WTC11 (cell line): ENCODE measurements at places on chromosomes 12 and 14. TPM values are rescaled to one million over a fixed set of nuclear protein-coding genes. Genes with fewer than 3 reads are reported as not detected.
A peak's percentile ranks its signal among the peaks of the same experiment; 100 is the strongest.

DNA sequence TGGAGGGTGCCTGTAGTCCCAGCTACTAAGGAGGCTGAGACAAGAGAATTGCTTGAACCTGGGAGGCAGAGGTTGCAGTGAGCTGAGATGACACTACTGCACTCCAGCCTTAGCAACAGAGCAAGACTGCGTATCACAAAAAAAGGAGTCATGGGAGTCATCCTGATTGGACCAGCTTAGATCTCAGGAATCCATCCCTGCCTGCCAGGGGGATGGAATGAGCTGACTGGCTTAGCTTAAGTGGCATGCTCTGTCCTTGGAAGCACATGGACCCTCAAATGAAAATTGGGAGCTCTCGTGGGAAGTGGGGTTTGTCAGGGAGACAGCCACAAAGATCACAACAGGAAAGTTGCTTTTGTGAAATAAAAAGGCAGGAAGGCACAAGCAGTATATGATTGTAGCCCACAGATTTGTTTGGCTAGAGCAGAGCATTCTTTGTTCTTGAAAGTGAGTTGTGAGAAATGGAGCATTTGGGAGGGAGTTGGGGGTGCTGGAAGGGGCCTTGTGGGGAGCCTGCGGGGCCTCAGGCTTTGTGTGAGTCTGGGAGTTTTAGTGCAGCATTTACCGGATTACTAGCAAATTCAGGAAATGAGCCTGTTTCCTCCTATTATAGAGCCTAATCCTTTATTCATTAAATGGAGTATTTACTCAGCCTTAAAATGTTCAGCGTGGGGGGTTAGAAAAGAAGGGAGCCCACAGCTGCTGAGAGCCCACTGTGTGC, 30.7 kb downstream of the DGLUCY start:
- DNase-seq, result no peak

Gene KRT82
- not detected in 3 replicates for total RNA-seq

DNA sequence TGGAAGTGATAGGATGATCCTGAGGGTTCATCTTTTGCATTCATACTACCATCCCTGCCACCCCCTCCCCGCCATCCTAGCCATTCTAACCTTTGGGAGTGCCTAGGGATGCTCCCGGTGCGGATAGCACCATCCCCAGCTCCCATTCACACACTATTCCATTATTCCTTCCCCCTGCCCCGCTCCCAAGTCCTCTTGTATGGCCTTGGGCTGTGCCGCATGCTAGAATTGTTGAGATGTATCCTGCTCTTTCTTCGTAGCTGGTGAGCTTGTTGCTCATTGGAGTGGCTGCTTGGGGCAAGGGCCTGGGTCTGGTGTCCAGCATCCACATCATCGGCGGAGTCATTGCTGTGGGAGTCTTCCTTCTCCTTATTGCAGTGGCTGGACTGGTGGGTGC, 644 bp downstream of the TSPAN31 start:
- no peak for DNase-seq

- no peak for DNase-seq
These were observed 24.7 kb downstream of the CLMN start for GRCh38 chr14:95294834-95295599.

Gene OR6C6
- total RNA-seq, result not detected in 3 replicates

DNA sequence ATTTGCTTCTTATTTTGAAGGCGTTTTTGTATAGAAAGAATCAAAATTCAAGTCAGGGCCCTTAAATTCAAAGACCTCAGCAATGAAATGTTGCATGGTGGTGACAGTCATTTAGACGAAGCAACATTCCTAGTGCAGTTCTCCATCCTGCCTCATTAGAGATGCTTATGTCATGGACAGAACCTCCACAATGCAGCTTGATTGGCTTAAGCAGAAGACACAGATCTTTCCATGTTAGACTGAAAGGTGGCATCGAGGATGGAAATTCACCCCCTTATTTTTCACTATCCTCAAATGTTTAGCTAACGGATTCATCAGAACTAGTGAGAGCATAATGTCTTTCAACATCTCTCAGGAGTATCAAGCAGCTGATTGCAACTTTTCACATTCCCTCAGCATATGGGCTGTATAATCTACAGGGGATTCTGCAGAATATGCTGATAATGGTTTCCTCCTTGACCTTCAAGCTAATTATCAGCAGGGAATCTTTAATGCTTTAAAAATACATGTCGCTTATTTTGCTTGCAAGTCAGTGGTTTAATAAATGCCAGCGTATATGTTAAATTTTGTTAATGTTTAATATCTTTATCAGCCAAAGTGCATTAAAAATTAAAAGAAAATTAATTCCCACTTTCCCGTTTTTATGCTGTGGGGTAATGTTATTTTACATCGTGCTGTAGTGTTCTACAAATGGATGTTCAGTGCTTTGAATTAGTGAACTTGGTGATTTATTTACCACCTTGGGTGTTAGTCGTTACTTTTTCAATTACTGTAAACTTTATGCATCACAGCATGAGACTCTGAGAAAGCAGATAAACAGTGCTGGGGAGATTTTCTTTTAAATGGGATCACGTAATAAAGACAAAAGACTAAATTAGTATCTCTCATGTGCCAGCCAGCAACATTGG, 12.8 kb upstream of the NRDE2 start:
- DNase-seq, result no peak

DNA sequence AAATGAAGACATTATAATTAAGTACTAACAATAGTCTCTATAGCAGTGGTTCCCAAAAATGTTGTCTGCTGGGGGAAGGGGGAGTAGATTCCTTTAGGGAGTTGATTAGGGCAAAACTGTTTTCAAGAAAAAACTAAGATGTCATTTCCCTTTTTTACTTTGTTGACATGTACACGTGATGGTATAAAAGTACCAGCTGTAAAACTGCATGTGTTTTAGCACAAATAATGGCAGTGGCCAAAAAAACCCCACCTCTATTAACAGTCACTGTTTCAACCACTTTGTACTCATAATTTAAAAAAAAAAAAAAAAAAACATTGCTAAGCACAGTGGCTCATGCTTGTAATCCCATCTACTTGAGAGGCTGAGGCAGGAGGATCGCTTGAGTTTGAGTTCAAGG, 61.7 kb downstream of the PPP1R12A start:
- no peak for DNase-seq

Gene OVCH1
- total RNA-seq, result 0.04 to 0.25 TPM in 2 of 3 replicates, not detected in the other

- no peak for DNase-seq
These were observed 3.8 kb downstream of the CACNB3 start for GRCh38 chr12:48822139-48822538.

- DNase-seq, result no peak
These were observed 9.8 kb upstream of the RIMKLB start for GRCh38 chr12:8687846-8688601.

DNA sequence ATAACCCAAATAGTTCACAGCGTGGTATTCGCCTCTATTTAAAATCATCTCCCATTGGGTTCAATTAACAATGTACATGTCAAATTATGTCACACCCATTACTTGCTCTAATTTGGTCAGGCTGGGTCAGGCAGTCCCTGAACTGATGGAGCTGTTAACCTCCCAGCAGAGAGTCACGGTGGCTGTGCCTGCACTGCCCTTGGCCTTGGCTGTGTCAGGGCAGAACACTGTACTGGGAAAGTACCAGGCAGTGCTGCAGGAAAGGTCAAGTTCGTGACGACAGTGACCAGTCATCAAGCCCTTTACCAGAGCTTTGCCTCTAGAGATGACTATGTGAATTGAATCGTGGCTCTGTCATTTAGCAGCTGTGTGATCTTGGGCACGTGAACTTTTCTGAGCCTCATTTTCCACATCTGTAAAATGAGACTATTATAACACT, 100.0 kb downstream of the ARF6 start:
- DNase-seq, result no peak

Gene PCED1B
- 5.9 to 6.7 TPM (median 6.6 TPM) in 3 replicates for total RNA-seq

GRCh38 chr12:42809226-42809625, 219.7 kb upstream of the PRICKLE1 start:
- no peak for DNase-seq

DNA sequence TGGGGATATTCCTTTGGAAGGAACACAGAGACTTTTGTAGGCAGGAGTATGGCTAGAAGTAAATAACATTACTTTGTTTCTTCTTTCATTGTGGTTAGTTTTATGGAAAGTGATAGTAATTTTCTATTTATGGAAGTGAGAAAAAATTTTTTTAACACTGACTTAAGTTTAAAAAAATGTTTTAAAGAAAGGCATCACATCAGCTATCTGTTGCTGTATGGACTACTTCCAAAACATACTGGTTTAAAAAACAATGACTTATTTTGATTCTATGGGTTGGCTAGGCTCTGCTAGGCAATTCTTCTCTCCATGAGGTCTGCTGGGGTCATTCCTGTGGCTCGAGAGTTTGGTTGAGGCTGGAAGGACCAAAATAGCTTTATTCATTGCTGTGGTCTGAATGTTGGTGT, 31.7 kb upstream of the SLC38A2 start:
- DNase-seq, result no peak

GRCh38 chr14:21048638-21049037, 6.5 kb downstream of the RNASE7 start:
- no peak for DNase-seq

Gene KCNK13
- total RNA-seq, result 0.14 to 0.27 TPM (median 0.17 TPM) in 3 replicates

- DNase-seq, result no peak
These were observed 106.9 kb downstream of the RFLNA start for GRCh38 chr12:124401704-124402221.

GRCh38 chr14:105938055-105938863, 411.9 kb downstream of the TMEM121 start:
- no peak for DNase-seq

DNA sequence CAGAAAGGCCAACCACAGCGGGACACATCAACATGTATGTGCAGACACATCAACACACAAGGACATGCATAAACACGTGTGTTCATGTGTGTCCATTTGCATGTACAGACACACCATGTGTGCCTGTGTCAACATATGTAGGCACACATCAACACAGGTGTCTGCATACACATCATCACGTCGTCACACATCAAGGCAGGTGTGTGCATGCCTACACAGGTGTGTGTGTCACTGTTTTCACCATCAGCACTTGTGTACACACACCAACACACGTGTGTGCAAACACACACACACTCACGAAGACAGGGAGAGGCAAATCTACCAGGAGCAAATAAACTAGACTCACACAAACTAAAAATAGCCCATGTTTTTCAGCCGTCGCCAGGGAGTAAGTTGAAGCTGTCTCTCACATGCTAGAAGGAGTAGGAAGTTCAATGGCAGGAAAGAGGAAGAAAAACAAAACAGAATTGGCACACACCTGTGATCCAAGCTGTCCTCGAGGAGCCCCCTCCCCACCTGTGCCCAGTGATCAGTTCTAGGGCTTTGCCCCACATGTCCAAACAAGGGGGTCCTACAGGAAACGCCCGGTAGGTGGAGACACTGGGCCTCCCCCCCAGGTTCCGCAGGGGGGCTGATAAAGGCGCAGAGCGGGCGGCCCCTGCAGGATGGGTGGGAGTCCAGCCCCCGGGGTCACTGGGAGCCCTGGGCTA, 7.4 kb downstream of the SCARB1 start:
- no peak for DNase-seq

Gene FAM181A
- total RNA-seq, result not detected in 3 replicates

Gene SIRT4
- 2.1 to 4.3 TPM (median 2.8 TPM) in 3 replicates for total RNA-seq

Gene ESR2
- 0.23 to 0.50 TPM (median 0.39 TPM) in 3 replicates for total RNA-seq

Gene POTEG
- total RNA-seq, result not detected in 3 replicates

GRCh38 chr12:26399381-26399780, 204.0 kb downstream of the SSPN start:
- DNase-seq, result no peak

Gene SSPN
- 1.8 to 2.5 TPM (median 1.9 TPM) in 3 replicates for total RNA-seq

- DNase-seq, result no peak
These were observed 1247.3 kb upstream of the FLRT2 start for GRCh38 chr14:84282618-84283017.

Gene TMTC1
- total RNA-seq, result 13.9 to 17.3 TPM (median 13.9 TPM) in 3 replicates

DNA sequence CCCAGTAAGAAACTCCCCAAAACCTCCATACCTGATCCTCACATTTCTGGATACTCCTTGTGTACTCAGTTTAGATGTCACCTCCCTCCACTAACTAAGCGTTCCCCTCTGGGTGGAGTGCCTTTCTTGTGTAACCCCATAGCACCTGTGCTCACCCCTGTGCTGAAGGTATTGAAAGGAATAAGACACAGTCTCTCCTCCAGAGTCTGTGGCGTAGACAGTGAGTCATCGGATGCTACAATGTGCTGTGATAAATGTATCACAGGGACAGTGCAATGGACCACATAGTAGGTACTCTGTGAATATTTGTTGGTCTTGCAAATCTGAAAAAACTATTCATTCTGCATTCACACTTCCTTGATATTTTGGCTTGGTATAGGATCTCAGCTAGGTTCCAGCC, 30.8 kb downstream of the TSPAN9 start:
- no peak for DNase-seq

GRCh38 chr12:72323881-72324280, 51.7 kb downstream of the TRHDE start:
- DNase-seq, result no peak

DNA sequence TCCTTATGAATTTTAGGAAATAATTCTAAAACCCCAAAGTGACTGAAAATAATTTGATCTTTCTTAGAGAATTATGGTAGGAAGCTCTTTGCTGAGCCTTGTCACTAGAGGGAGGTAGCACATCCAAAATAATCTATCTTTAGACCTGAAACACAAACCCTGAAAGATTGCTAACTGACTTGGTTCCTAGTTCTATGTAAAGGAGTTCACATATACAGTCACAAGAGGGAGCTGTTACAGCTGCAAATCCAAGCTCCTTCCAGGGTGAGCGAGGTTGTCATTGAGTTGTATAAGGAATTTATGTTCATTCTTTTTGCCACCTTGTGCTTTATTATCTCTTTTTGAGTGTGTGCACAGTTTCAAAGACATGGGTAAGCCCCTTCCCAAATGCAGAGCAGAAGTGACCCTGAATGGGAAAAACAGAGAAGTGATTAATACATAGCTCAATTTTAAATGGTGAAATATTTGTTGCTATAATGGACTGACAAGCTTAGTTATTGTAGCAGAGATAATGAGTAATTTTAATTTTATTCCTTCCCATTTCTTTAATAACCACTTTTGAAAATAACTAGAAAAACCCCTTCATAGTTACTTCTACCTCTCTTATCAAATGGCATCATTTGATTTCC, 387.9 kb downstream of the DAD1 start:
- DNase-seq, result peak; percentile 10

- DNase-seq, result no peak
These were observed 17.6 kb upstream of the CHST11 start for GRCh38 chr12:104439137-104439536.

- DNase-seq, result no peak
These were observed 14.2 kb upstream of the OAS2 start for GRCh38 chr12:112964067-112964670.

GRCh38 chr14:49516286-49516685, 69.9 kb downstream of the RPS29 start:
- no peak for DNase-seq

GRCh38 chr12:32949815-32950214, 53.2 kb upstream of the PKP2 start:
- DNase-seq, result no peak

GRCh38 chr14:105271224-105271890, 23.0 kb downstream of the BTBD6 start:
- no peak for DNase-seq

- no peak for DNase-seq
These were observed 981.8 kb downstream of the TMEM121 start for GRCh38 chr14:106508216-106508615.

DNA sequence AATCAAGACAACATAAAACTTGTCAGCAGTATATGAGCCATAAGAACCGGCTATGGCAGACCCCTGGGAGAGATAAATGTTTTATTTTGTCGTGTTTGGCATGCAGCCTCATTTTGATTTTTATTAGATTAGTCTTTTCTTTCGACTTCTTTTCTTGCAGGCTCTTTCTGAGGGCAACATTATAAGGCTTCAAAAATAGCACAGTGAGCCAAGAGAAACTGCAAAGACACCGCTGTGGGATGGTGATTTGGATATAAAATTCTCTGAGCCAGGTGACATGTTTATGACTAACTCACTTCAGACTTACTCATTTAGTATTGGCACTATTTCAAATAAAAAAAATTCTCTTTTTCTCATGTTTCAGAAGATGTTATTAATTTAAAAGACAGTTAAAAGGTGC, 96.8 kb upstream of the PKP2 start:
- DNase-seq, result no peak

Gene CIROP
- 0.07 to 0.11 TPM in 2 of 3 replicates, not detected in the other for total RNA-seq
